Thymus (tissue), 14 donors: ENCODE measurements at places on chromosomes 2 and 18. TPM values are rescaled to one million over a fixed set of nuclear protein-coding genes. Genes with fewer than 3 reads are reported as not detected.
A peak's percentile ranks its signal among the peaks of the same experiment; 100 is the strongest.

DNA sequence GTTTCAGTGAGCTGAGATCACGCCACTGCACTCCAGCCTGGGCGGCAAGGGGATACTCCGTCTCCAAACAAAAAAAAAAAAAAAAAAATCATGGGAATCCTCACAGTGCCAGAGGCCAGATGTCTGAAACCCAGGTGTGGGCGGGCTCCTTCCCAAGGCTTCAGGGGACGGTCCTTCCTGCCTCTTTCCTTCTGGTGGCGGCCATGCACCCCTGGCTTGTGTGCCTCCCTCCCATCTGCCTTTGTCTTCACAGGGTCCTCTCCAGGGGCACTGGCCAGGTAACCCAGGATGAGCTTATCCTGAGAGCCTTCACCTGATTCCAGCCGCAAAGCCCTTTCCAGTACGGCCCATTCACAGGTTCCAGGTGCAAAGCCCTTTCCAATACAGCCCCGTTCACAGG, 40.9 kb upstream of the GPC1 start:
- no peaks in the 10 kb centered on the region for H3K36me3 ChIP-seq
- no peaks in the 10 kb centered on the region for H3K27me3 ChIP-seq
- H3K4me3 ChIP-seq = no peak overlapping the region
- DNase-seq = no peak
- peaks cover 22% of the 10 kb centered on the region for H3K4me1 ChIP-seq

DNA sequence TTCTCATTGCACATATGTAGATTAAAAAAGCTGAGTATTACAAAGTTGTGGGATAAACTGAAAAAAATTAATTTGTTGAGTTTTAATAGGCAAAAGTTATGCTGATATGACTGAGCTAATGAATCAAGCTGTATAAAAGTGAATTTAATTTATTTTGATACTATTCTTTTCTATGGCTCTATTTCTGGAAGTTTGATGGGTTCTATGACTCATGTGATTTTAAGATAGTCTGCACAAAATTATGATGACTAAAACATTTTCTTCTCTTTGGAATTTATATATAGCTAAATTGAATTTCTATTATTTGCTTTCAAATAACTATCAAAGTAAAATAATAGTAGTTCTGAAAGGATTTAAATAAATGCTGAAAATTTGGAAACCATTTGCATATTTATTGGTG, 71.0 kb upstream of the MMADHC start:
- H3K27me3 ChIP-seq = no peaks in the 10 kb centered on the region
- no peaks in the 10 kb centered on the region for H3K36me3 ChIP-seq
- no peak for DNase-seq
- no peak overlapping the region for H3K4me3 ChIP-seq

Gene DHRS9
- 0.85 TPM for total RNA-seq

DNA sequence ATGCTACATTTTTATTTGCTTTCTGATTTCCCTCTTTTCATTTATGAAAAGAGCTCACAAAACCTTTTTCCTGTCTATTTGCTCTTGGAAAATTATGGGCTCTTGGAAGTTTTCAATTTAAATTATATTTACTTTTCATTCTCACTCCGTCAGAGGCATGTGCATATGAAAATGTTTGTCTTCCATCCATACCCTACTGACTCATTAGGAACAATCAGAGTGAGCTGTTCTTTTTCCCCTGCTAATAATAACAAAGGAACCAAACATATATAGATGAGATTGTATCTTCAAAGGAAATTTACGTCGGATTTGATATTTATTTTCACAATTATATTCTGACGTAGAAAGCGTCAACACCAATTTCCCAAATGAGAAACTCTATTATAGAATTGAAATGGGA, 1101.2 kb downstream of the TSN start:
- H3K4me1 ChIP-seq = no peaks in the 10 kb centered on the region
- no peak for DNase-seq
- H3K27me3 ChIP-seq = no peaks in the 10 kb centered on the region
- H3K4me3 ChIP-seq = no peak overlapping the region
- H3K27ac ChIP-seq = no peak overlapping the region

Gene VIL1
- 0.14 TPM for total RNA-seq

GRCh38 chr18:25326361-25326952, 25.5 kb downstream of the ZNF521 start:
- DNase-seq = no peak
- H3K27ac ChIP-seq = no peak overlapping the region
- peaks cover 4% of the 10 kb centered on the region for H3K4me1 ChIP-seq
- H3K36me3 ChIP-seq = no peaks in the 10 kb centered on the region
- H3K4me3 ChIP-seq = no peak overlapping the region

DNA sequence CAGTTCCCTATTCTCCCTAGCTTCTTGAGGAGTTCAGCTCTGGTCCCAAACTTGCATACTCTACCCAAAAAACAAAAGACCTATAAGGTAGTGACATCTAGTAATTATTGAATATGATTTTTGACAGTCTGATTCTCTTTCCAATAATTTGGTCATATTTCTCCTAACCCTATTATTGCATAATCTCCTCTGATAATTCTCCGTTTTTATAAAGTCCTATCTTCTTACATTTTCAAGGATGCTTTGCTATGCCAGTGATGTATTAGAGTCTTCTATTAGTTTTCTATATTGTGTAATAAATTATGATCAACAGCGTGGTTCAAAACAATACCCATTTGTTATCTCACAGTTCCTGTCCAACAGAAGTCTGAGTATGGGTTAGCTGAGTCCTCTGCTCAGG, 426.3 kb downstream of the BCL11A start:
- H3K27ac ChIP-seq = no peak overlapping the region
- no peaks in the 10 kb centered on the region for H3K36me3 ChIP-seq
- DNase-seq = no peak
- no peak overlapping the region for H3K4me3 ChIP-seq
- no peaks in the 10 kb centered on the region for H3K27me3 ChIP-seq

DNA sequence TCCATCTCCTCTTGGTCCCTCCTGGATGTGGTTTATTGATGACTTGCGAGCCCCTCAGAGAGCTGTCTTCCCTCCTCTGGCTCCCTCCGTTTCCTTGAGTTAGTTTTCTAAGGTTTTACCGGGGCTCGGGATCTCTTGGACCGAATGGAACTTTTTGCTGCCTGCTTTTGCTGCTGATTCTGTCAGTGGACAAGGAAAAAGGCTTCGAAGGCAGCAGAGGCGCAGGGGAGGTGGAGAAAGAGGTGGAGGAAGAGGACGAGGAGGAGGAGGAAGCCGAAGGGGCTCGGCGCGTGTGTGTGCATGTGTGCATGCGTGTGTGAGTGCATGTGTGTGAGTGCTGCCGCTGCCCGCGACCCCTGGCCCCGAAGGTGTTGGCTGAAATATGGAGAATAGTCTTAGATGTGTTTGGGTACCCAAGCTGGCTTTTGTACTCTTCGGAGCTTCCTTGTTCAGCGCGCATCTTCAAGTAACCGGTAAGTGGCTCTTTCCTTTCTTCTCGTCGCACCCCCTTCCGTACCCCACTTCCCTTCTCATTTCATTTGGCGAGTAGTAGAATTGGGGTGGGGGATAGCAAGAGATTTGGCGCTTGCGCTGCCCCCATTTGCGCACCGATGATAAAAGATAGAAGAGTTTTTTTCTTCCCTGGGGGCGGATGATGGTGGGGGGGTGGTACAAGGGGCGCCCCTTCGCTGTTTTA, 557 bp downstream of the DCC start:
- no peaks in the 10 kb centered on the region for H3K4me1 ChIP-seq
- no peak for DNase-seq
- H3K36me3 ChIP-seq = no peaks in the 10 kb centered on the region
- peaks cover 38% of the 10 kb centered on the region for H3K27me3 ChIP-seq
- no peak overlapping the region for H3K27ac ChIP-seq

Gene AMMECR1L
- 6.7 TPM for total RNA-seq

- H3K27ac ChIP-seq = no peak overlapping the region
- H3K4me1 ChIP-seq = peaks cover 6% of the 10 kb centered on the region
- H3K4me3 ChIP-seq = no peak overlapping the region
- H3K36me3 ChIP-seq = no peaks in the 10 kb centered on the region
Observed at GRCh38 chr2:10091182-10091888, 11.1 kb upstream of the CYS1 start.

DNA sequence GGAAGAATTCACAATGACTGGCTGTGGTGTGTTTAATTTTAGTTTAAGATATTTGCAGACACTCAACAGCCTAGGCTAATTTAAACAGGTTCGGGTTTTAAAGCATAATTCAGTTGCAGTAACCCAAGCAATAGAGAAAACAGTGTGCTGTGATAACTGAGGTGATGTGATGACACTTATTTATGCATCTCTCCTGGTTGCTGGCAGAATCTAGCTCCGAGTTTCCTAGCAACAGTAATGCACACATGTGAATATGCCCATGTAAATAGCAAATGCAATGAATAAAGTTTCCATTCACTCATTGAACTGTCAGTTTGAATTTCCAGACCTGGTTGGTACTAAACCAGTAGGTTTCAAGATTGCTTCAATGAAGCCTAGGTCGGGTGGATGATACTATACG, 426.5 kb downstream of the TMX3 start:
- no peaks in the 10 kb centered on the region for H3K27me3 ChIP-seq
- no peak for DNase-seq
- no peak overlapping the region for H3K27ac ChIP-seq

GRCh38 chr2:37377187-37377532, 32.7 kb downstream of the QPCT start:
- no peak overlapping the region for H3K27ac ChIP-seq
- DNase-seq = peak; percentile 37
- H3K4me3 ChIP-seq = no peak overlapping the region
- H3K4me1 ChIP-seq = peaks cover 14% of the 10 kb centered on the region
- H3K27me3 ChIP-seq = peaks cover 5% of the 10 kb centered on the region
- no peaks in the 10 kb centered on the region for H3K36me3 ChIP-seq

DNA sequence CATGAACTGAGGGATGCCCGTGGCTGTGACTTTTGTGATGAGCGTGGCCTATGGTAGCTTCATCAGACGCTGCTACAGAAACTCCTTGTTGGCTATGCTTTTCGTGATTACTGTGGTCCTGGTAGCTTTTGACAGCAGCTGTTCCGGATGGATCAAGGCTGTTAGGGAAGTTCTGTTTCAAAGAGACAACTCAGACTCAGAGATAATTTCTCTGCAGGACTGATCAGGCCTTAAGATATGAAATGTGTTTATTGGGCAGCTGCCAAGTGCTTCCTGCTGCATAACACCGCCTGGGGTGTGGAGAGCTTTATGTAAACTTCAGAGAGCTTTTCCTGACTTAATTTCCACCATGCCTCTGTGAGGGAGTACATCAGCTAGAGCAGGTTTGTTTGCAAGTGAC, 243.8 kb downstream of the TSN start:
- H3K27me3 ChIP-seq = no peaks in the 10 kb centered on the region
- DNase-seq = no peak
- no peaks in the 10 kb centered on the region for H3K36me3 ChIP-seq
- H3K27ac ChIP-seq = no peak overlapping the region
- H3K4me1 ChIP-seq = peaks cover 27% of the 10 kb centered on the region

- no peaks in the 10 kb centered on the region for H3K36me3 ChIP-seq
- no peak overlapping the region for H3K4me3 ChIP-seq
- no peaks in the 10 kb centered on the region for H3K4me1 ChIP-seq
- no peak overlapping the region for H3K27ac ChIP-seq
- no peak for DNase-seq
Observed at GRCh38 chr18:5618047-5618688, 74.4 kb upstream of the EPB41L3 start.

GRCh38 chr2:108853421-108853820, 66.8 kb downstream of the CCDC138 start:
- no peak overlapping the region for H3K27ac ChIP-seq
- no peaks in the 10 kb centered on the region for H3K4me1 ChIP-seq
- no peak for DNase-seq
- no peaks in the 10 kb centered on the region for H3K27me3 ChIP-seq
- H3K36me3 ChIP-seq = peaks cover 10% of the 10 kb centered on the region
- no peak overlapping the region for H3K4me3 ChIP-seq

- no peak overlapping the region for H3K27ac ChIP-seq
- H3K36me3 ChIP-seq = no peaks in the 10 kb centered on the region
- no peak for DNase-seq
- H3K27me3 ChIP-seq = no peaks in the 10 kb centered on the region
Observed at GRCh38 chr2:237885111-237885930, 25.9 kb downstream of the RAMP1 start.
